ENCODE measurements at places on chromosomes 4 and X.

DNA sequence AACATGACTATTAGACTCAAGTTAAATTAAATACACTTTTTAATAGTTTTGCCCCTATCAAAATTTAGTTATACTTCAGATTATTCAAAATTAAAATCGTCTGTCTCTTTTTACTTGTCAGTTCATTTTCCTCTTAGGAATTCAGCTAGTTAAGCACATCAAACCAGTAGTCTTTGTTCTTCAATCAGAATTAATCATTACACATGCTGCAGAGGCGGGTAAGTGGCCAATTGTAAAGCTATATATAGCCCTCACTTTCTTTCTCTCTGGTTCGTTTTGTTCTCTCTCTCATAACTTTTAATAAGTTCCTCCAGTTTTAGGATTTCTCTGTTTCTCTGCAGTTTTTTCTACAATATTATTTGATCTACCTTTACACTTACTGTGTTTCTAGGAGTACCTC lies 359.1 kb upstream of the PABPC4L start:
- DNase-seq, result no peak

DNA sequence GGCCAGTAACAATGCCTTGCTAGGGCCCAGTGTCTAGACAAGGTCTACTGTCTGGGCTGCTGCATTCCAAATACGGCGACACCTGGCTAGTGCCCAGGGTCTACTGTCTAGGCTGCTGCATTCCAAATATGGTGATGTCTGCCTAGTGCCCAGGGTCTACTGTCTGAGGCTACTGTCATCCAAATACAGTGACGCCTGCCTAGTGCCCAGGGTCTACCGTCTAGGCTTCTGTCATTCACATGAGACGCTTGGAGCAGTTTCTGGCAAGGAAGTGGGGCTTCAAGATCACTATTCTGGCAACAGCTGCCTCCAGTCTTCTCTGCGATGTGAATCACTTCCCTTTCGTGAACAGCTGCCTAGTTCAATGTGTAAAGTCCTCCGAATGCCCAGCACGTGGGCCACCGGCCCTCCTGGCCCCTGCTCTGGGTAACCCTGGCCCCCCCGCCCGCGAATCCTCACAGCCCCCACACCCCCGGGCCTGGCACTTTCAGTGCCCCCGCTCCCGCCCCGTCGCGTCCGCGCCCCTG lies 12.7 kb downstream of the ACOX3 start:
- DNase-seq, result no peak

- DNase-seq, result no peak
These were observed 33.8 kb downstream of the CXCL1 start for GRCh38 chr4:73902817-73903547.

GRCh38 chr4:26459756-26460530 lies 30.3 kb downstream of the CCKAR start:
- DNase-seq, result no peak

DNA sequence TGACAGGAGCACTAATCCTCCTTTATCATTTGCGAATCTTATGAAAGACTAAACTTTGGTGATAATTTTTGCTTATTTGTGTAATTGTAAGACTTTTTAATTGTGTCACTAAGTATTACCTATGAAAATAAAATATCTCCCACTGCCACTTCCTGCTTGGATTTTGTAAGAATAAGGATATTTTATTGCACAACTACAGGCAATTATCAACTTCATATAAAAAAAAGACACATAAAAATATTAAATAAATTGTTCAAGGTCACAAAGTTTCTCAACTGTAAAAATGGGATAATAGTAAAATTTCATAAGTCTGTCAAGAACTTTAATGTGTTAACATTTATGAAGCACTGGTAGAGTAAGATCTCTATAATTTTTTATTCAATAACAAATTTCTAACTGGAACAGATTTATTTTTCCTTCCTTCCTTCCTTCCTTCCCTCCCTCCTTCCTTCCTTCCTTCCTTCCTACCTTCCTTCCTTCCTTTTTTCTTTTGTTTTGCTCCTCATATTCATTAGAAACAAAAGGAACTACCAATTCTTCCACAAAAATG lies 527.6 kb upstream of the FAM47C start:
- no peak for DNase-seq

GRCh38 chr4:11252149-11252548 lies 176.5 kb downstream of the HS3ST1 start:
- DNase-seq, result peak; percentile 49

GRCh38 chr4:170025523-170026252 lies 507 bp downstream of the MFAP3L start:
- no peak for DNase-seq

- DNase-seq, result no peak
These were observed 139.5 kb downstream of the MAGEC1 start for GRCh38 chrX:142043196-142043595.

- no peak for DNase-seq
These were observed 254.4 kb upstream of the CXXC4 start for GRCh38 chr4:104749062-104749461.

GRCh38 chr4:7190691-7191545 lies 1.4 kb upstream of the SORCS2 start:
- no peak for DNase-seq

DNA sequence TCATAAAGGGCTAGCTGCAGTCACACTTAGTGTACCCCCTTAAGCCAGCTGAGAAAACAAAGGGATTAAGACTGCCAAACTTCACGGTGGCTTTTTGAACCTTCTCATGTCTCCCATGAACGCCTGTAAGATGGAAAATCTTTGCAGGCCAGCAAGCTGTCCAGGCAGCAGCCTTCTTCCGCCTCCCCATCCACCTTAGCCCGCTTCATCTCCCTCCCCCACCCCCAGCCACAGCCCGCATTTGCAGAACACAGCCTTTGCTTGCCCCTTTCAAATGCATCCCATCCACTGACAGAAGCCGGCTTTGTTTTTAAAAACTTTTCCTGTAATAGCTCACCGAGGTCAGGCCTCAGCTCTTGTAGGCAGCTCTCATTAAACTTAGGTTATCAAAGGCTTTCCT lies 113.8 kb upstream of the FAM9B start:
- DNase-seq, result no peak

DNA sequence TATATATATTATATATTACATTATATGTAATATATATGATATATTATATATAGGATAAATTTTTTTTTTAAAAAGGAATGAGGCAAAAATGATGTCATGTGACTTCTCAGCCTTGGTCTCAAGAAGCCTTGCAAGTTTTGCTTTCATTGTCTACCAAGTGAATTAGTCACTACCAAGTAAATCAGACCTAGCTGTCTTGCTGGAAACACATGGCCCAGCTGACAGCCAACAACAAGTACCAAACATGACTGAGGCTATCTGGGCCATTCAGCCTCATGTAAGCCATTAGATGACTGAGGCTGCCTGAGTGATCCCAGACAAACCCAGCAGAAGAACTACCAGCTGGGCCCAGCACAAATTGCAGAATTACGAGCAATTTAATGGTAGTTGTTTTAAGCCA lies 44.9 kb downstream of the HAND2 start:
- DNase-seq, result no peak

DNA sequence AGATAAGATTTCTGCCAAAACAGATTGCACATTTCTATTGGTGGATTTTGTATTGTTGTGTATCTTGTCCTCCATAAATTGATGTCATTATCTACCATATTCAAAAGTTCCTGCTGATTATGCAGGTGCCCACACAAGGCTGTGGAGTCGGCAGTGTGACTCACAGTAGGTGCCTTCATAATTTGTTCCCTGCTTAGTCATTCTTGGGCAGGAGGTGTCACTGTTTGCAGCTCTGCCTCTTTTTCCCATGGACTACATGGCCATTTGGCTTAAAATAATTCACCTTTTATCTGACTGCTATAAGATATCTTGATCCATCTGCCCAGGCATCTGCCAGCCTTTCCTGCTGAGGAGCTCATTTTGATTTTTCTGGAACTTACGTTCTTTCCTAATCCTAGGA lies 33.6 kb upstream of the ENPEP start:
- DNase-seq, result no peak

DNA sequence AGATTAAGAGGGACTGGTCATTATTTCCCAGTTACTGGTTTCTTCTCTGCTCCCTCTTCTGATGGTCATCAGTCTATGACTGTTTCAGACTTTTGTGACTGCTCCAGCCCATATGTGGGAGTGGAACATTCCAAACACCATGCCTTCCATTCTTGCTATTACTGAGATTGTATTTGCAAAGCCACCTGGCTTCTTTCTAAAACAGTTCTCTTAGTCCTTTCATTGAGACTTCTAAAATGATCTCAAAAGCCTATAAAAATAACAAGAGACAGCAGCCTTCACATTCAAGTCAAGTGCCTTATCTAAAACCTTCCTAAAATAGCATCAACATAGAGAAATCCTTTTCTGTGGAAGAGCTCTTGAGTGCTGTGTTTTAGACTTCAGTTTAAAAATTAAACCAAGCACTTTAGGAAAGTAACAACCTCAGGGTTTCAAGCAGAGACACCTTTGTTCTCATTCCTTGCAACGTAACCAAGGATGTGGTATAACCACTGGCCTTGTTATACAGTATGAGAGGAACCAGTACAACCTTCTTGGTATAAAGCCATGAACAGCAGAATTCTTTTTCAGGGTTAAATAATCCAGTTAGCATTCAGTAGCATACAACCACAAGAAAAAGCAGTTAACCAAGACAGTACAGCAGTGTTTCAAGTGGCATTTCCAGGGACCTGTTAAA lies 97.1 kb downstream of the NFKB1 start:
- DNase-seq, result peak; percentile 98

- DNase-seq, result no peak
These were observed 3.4 kb downstream of the YTHDC1 start for GRCh38 chr4:68346461-68346860.

DNA sequence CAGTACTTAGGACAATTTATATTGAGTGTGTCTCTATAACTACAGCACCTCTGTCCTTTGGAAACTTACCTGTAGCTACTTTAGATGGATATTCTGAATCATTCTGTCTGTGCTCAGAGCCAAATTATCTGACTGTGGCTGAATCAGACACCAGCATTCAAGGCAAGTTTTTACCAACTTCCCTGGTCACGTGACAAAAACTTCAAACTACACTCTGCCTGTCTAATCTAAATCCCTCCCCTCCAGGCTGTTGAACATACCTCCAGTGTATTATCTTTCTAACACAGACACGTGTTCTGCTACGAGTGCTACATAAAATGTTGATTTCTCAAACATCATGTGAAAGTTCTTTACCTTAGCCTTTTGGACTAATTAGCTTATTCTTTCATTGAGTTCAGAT lies 641.2 kb upstream of the CPEB2 start:
- DNase-seq, result no peak

- DNase-seq, result no peak
These were observed 407.1 kb downstream of the IL15 start for GRCh38 chr4:142043509-142043908.

DNA sequence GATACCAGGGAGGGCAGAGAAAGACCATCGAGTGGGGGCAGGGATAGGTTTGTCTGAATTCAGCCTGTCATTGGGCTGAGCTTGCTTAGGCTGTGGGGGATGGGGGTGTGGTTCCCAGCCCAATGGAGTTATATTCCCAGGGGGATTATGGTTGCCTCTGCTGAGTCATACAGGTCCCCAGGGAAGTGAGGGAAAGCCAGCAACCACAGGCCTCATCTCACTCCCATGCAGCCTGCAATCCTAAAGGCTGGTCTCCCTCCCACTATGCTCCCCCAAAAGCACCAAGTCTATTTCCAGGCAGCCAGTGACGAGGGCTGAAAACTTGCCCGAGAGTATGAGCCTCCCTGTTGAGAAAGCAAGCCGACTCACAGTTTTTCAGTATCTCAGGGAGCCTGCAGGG lies 39.3 kb downstream of the AFM start:
- no peak for DNase-seq

GRCh38 chrX:7145454-7145853 lies 2.1 kb upstream of the STS start:
- DNase-seq, result no peak

DNA sequence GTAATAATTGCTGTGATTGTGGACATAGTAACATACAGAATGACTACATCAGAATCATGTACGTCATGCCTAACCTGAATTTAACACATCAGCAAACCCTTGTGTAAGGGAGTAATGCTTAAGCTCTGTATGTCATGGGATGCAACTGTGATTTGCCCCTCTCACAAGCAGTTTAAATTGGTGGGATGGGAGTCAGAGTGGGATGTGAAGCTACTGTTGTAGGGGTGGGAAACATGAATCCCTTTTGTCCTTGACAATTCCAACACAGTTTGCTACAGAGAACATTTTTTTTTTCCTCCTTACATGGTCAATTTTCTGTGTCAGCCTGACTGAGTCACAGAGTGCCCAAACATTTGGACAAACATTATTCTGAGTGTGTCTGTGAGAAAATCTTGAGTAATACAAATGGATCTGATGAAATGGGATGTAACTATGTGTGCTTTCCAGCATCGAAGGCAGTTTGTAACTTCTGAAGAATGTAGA lies 392.8 kb downstream of the GPM6A start:
- DNase-seq, result no peak

- no peak for DNase-seq
These were observed 26.2 kb downstream of the FGFR3 start for GRCh38 chr4:1819284-1819683.

GRCh38 chrX:153387987-153388721 lies 13.0 kb downstream of the PNMA6E start:
- no peak for DNase-seq

GRCh38 chr4:53943345-53944085 lies 120.9 kb downstream of the CHIC2 start:
- no peak for DNase-seq

DNA sequence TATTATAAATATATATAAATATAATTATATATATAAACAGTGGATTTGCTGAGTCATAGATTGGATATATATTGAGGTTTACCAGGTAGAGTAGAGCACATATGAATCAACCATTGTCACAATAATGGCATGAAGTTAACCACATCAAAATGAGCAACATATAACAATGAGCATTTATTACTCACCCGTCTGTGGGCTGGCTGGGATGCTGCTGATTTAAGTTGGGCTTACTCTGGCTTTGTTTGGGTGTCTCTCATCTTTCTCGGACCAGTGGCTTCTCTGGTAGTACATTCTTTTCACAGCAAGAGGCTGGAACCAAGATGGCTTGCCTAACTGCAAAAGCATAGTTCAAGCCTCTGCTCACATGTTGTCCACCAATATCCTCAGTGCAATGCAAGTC lies 111.7 kb upstream of the TAPT1 start:
- no peak for DNase-seq

GRCh38 chr4:144648042-144648441 lies 2.1 kb downstream of the HHIP start:
- DNase-seq, result no peak
